ENCODE measurements at places on chromosomes 5 and 9.

DNA sequence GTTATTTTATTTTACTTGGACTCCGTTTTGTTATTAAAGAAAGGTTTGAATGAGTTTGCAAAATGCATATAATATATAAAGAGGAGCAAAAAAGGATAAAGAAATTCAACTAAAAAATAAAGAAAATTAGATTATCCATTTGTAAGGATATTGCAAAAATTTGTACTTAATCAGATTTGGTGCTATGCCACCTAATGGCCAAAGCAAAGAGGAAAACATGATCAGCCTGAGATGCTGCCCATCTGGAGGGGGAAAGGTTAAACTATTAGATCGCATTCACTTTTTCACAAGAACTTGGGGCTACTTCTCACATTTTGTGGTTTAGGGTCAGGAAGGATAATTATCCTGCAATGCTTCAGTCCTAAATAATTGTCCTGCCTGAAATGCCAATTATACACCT, 350.6 kb downstream of the MLLT3 start:
- DNase-seq, result no peak

DNA sequence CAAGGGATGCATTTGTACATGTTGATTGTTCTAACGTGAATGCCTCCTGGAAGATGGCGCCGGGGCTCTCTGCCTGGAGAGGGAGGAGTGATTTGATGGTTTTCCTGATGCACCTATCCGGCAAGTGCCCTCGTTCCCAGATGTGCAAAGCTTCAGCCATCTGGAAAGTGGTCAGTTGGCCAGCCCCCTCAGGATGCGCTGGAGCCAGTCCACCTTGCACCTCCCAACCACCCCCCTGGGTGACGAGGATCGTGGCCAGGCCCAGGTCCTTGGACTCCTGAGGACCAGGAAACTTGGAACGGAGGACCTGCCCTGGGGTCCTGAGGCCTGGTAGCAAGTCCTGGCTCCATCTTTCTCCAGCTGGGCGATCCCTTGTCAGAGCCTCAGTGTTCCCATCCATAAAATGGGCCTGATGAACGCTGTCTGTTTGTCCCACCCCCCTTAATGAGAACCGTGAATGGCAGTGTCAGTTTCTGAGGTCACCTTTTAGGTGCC, 23.6 kb upstream of the RNU6ATAC start:
- DNase-seq, result peak; percentile 12

DNA sequence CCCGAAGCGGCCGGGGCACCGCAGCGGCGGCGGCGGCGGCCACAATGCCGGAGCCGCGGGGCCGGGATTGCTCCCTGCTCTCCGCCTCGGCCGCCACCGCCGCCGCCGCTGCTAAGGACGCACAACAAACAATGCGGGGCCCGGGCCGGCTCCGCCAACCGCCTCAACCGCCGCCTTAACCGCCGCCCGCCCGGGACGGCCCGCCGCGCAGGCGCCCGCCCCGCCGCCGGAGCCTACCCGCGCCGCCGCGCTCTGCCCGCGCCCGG, 254 bp downstream of the STRBP start:
- DNase-seq, result no peak

- DNase-seq, result peak; percentile 50
Observed at GRCh38 chr5:140239939-140240700, 62.8 kb downstream of the PFDN1 start.

- DNase-seq, result no peak
Observed at GRCh38 chr5:142671801-142672200, 14.1 kb downstream of the FGF1 start.

GRCh38 chr5:78758169-78758839, 109.7 kb upstream of the LHFPL2 start:
- no peak for DNase-seq

- DNase-seq, result no peak
Observed at GRCh38 chr9:92965061-92965758, 17.9 kb downstream of the FGD3 start.

- no peak for DNase-seq
Observed at GRCh38 chr5:126801992-126802294, 25.0 kb downstream of the LMNB1 start.

DNA sequence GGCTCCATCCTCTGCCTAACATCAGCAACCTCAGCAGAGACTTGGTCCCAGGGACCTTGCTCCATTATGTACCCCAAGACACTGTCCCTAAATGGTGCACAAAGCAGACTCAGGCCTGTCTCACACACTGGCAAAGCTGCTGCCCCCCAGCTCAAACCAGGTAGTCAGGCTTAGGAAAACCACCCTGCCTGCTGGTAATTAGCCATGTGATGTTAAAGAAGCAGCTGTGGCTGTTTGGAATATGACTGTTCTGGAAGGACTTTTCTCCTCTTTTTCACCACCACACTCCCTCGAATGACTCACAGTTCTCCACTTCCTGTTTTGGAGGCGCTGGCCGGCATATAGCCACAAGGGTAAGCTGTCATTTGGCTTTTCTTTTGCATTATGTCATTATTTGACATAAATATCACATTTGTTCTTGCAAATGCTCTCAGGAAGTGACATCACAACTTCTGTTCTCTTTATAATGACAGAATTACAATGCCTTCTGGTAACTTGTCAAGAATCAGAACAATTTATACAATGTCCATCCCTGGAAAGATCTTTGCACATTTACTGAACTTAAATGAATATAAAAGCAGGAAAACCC, 113.9 kb downstream of the SUSD1 start:
- DNase-seq, result peak; percentile 33

DNA sequence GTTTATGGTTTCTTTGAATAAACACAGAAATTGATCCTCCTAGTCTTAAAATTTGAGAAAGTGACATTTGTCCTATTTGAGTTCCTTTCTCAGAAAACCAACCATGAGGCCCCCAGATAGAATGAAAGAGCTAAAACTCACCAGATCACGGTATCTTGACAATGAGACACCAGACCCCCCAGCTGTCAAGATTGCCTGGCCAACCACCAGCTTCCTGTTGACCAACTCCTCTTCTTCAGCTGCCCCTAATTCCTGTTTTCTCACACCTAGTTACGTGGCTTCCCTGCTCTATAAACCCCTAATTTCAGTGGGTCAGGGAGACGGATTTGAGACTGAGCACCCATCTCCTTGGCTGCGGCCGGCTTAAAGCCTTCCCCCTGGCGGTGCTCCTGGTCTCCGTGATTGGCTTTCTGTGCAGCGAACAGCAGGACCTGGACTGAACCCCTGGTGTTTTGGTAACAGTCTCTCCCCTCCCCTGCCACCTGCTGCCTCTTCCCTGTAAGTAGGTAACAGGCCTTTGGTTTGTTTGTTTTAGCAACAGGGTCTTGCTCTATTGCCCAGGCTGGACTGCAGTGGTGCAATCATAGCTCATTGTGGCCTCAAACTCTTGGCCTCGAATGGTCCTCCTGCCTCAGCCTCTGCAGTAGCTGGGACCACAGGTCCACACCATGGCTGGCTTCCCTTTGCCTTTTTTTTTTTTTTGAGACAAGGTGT, 4.8 kb upstream of the ENTPD2 start:
- DNase-seq, result no peak

- DNase-seq, result peak; percentile 57
Observed at GRCh38 chr9:36748322-36748899, 175.7 kb downstream of the MELK start.

- DNase-seq, result no peak
Observed at GRCh38 chr5:62190173-62190572, 115.8 kb upstream of the KIF2A start.
